CD4-positive, alpha-beta memory T cell (primary cell): ENCODE measurements at places on chromosomes 2 and 18.
A peak's percentile ranks its signal among the peaks of the same experiment; 100 is the strongest.

GRCh38 chr2:58204195-58204959 is 36.7 kb downstream of the FANCL start:
- DNase-seq: no peak

GRCh38 chr2:120547662-120548061 is 188.0 kb upstream of the GLI2 start:
- no peak for DNase-seq

DNA sequence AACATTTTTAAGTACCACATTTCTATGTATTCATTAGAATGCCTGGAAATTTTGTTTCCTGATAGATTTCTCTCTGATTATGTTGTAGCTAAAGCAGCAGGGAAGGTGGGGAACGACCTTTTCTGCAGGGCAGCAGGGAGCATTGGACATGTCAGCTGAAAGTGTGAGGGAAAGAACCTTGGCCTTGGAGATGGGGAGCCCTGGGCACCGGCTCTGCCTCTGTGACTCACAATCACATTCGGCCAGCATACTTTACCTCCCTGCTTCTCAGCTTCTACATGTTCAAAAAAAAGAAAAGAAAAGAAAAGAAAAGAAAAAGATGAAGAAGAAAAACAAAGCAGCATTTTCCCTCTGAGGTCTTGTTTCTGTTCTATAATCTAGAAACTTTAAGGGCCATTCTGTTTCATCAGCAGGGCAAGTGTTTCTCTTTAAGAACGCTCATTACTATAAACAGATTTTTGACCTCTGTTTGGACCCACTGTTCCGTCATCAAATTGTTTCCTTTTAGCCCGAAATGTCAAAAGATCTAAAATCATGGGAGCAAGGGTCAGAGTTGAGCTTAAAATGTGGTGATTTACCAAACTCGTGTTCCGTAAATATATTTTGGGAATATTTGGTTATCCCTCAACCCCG is 27.9 kb downstream of the SETBP1 start:
- no peak for DNase-seq

GRCh38 chr18:3967359-3968180 is 487.5 kb downstream of the DLGAP1 start:
- DNase-seq: no peak

DNA sequence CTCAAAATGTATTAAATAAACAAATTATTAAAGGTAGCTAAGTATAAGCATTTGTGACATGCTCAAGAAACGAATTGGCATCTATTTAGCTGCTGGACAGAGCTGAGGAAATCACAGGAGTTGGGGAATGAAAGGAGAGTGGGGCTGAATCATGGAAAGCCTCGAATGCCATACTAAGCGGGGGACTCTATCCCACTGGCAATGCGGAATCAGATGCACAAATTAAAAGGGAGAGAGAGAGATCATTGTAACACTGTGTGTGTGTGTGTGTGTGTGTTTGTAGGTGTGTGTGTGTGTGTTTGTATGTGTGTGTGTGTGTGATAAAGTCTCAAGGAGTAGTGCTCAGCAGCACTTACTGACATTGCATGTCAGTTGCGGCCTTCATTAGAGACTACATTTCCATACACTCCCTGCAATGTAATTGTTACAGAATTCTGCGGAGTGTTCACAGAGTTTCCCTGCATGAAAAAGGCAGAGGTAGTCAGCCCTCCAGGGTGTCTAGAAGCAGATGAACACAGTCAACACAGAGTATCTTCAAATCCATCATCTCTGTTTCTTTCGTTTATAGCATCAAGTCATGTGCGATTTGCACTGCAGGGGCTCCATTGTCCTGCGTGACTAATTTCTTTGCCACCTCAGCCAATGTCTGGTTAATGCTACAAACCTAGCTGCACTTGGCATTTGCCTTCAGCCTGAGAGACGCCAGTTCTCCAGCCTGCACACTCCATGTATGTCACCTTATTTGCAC is 111.7 kb upstream of the CYRIA start:
- no peak for DNase-seq

GRCh38 chr2:166112193-166112605 is 15.6 kb downstream of the SCN1A start:
- no peak for DNase-seq

- no peak for DNase-seq
Measured at GRCh38 chr2:241379481-241380480, 23.7 kb downstream of the FARP2 start.

GRCh38 chr2:96867756-96868554 is 1.9 kb downstream of the SEMA4C start:
- DNase-seq: peak; percentile 25
